GM18507 (cell line): ENCODE measurements at places on chromosomes 11 and 22.

DNA sequence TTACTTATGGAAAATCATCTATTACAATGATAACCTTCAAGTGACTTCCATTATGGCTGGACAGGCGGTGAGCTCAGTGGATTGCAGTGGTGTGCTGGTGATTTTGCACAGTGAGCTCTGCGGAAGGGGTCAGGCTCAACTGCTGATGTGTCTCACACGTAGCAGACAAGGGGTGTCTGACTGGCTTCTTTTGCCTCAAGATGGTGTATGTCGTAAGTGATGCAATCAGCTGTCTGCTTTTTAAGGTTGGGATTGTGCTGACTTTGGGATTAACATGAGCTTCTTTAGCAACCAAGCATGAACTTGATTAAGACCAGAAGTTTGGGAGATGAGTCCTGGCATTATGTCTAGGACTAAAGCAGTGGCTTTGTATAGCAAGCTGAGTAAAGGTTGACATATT lies 49.5 kb downstream of the POLD3 start:
- no peak for DNase-seq

GRCh38 chr22:38572065-38572464 lies 2.1 kb upstream of the DMC1 start:
- DNase-seq: no peak

GRCh38 chr11:119671561-119672015 lies 57.4 kb downstream of the NECTIN1 start:
- no peak for DNase-seq

GRCh38 chr22:42509548-42509947 lies 10.0 kb downstream of the RRP7A start:
- DNase-seq: no peak

DNA sequence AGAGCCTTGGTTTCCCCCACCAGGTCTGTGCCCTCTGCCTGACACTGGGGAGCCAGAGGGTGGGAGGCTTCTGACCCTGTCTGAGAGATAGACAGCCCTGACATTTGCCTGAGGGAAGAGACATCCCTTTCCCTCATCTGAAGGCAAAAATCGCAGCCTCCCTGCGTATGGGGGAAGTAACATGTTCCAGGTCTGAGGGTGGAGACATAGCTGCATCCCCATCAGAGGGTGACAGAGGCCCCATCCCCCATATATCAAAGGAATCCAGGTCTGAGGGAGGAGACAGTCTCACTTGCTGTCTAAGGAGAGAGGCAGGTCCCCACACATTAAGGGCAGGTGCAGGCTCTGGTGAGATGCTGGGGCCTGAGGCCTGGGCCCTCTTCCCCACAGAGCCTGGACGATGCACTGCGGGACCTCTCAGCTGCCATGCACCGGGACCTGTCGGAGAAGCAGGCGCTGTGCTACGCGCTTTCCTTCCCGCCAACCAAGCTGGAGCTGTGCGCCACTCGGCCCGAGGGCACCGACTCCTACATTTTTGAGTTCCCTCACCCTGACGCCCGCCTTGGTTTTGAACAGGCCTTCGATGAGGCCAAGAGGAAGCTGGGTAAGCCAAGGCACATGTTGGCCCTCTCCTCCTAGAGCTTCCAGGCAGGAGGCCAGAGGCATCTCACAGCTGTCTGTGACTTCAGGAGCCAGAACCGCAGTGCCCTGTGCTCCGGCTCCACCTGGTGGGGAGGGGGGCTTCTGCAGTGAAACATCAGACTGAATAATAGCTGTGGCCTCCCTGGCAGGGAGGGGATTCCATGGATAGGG lies 16.1 kb upstream of the RELT start:
- DNase-seq: no peak

GRCh38 chr22:33022231-33022630 lies 36.0 kb downstream of the SYN3 start:
- DNase-seq: no peak

DNA sequence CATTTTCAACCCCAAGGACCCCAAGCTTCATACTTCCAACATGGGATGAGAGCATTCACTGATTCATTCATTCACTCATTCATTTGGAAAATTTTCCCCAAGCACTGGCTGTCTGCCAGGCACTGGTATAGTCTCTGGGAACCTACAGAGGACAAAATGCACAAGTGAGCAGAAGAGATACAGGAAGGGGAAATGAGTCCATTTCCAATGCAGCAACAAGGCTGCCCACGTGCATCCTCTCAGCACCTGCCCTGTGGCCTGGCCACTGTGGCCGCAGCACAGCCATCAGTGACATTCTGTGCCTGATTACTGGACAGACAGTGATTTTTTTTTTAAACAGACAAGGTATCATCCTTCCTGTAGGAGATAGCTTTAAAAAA lies 96.0 kb upstream of the PITPNB start:
- DNase-seq: no peak

DNA sequence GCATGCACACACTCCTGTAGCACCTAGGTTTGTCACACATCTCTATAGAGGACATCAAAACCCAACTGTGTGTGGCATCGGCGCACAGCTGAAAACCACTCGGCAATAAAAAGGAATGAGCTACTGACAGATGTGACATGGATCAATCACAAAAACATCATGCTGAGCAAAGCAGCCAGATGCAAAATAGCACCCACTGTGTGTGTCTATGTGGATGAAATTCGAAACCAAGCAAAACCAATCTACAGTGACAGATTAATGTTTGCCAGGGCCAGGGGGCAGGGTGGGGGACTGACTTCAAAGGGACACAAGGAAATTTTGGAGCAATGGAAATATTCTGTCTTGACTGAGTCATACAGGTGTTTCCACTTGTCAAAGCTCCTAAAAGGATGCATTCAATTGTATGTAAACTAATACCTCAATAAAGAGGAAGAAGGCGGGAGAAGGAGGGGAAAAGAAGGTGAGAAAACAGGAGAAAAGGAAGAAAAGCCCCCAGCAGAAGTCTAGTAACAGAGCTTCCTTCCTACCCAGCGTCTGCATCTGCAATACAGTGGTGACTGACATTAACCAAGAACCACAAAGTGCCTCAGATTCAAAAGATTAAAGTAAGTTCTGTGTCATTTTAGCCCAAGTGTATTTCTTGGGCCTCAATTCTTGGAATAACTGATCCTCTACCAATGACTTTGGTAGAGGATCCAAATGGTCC lies 49.8 kb downstream of the PACSIN2 start:
- DNase-seq: no peak

DNA sequence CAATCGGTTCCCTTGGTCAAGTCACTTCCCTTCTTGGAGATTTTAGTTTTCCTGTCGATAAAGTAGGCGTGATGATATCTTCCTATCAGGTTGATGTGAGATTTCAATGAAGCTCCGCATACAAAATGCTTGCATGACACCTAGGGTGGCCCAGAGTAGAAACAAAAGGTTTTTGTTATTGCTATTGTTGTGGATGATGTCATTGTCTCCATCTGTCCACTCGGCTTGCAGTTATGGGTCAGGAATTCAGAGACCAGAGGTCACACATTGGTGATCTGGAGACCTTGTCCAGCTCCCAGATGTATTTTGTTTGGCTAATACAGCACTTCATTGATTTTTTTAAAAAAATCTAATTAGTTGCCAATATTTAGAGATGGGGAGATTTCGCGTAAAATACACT lies 382.1 kb downstream of the MN1 start:
- DNase-seq: no peak

DNA sequence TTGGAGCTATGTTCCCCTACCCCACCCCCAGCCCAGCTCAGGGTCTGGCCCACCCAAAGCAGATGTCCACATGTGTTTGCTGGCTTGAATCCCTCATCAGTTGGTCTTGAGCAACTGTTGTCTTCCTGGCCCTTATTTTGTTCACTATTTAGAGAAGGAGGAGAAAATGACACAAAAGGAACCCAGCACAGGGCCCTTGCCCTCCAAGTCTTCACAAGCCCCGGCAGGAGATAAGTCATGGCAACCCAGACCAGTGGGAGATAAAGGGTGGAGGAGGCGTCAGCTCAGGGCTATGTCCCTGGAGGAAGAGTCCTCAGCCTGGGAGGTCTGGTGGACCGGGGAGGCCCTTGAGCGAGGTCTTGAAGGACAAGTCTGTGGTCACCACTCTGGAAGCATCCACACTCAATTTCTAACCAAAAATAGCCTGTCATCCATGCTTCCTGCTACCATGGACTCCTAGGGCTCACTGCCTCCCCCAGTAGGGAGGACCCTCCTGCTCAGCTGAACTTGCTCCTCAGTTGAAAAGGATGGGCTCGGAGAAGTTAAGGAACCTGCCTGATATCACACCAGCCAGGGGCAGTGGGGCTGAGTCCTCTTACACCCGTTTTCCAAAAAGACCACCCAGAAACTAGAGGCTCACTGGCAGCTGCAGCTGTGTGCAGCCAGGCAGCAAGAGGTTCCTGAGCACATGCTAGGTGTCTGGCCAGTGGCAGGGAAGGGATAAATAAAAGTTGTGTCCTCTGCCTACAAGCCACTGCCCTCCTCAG lies 1.8 kb upstream of the RAB3IL1 start:
- no peak for DNase-seq

DNA sequence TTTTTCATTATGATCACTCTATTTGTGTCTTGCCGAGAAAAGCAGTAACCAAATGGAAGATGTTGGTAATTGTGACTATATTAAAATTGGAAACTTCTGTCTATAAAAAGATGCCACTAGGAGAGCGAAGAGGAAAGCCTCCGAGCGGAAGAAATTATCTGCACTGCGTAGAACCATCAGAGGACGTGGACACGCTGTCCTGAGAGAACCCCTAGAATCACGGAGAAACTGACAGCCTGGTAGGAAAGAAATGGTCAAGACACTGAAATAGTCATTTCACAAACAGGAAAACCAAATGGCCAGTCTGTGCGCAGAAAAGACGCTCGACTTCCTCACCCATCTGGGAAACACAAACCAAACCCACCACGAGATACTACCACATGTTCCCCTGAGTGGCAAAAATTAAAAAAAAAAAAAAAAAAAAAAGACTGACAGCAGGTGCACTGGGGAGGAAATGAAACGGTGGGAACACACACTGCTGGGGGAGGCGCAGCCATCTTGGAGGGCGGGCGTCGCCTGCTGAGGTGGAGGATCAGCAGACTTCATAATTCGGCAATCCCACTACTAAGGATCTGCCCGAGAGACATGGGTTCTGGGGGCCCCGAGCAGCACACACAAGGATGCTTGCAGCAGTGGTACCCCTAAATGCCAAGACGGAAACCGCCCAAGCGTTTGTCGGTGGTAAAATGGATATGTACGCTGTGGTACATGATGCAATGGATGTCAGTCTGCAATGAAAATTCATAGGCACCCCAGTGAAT lies 21.3 kb downstream of the IFITM10 start:
- DNase-seq: no peak

DNA sequence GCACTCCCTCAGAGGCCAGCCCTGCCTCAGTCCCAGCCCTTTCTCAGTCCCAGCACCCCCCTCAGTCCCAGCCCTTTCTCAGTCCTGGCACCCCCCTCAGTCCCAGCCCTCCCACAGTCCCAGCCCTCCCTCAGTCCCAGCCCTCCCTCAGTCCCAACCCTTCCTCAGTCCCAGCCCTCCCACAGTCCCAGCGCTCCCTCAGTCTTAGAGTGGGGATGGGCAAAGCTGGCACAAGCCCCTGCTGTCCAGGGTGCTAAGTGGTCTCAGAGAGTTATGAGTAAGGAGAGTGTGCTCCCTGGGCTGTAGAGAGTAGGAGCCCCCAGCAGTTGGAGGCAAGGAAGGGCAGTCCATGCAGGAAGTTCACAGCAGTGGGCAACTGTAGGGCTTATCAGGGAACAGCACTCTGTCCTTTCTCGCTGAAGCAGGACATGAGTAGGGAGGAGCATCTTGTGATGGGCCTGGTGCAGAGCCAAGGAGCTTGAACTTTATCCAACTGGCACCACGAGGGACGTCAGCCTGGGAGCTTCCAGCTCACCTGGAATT lies 51.4 kb upstream of the CRYBB3 start:
- DNase-seq: no peak

DNA sequence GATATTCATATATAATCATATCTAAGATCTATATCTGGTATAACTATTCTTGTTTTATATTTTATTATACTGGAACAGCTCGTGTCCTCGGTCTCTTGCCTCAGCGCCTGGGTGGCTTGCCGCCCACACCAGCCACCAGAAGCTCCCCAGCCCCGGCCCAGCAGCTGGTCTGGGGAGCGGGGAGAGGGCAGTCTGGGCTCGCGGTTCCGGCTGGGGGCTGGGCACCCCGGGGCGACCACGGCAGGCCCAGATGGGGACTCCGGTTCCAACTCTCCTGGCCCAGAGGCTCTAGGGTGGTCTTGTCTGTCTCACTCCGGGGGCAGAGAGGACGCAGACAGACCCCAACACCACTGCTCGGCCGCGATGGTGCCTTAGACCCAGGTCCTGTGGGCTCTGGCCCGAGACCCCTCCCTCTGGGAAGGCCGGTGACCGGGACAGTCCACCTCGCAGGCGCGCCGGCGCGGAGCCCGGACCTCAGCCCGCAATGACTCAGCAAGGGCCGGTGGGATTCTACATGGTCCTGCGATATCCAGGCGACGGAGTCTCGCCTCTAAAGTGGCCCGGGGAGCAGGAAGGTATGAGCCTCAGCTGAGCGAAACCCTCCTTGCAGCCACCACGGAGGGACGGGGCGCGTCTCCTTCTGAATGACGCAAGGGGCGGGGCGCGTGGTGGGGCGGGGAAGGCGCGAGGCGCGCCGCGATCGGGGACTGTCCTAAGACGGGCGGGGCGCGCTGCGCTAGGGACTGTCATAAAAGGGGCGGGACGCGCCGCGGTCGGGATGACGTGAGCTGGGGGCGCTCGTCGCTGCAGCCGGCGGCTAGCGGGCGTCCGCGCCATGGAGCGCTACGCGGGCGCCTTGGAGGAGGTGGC lies at the start of gene DGCR6:
DGCR6 (plus strand) TSS at position 781 of the 870 bp plus-strand sequence; CDS start at position 836, 55 bp downstream.
- DNase-seq: no peak

- no peak for DNase-seq
Observed at GRCh38 chr22:30249049-30250038, 2.8 kb upstream of the LIF start.

- DNase-seq: no peak
Observed at GRCh38 chr11:88246696-88247095, 71.5 kb upstream of the RAB38 start.

DNA sequence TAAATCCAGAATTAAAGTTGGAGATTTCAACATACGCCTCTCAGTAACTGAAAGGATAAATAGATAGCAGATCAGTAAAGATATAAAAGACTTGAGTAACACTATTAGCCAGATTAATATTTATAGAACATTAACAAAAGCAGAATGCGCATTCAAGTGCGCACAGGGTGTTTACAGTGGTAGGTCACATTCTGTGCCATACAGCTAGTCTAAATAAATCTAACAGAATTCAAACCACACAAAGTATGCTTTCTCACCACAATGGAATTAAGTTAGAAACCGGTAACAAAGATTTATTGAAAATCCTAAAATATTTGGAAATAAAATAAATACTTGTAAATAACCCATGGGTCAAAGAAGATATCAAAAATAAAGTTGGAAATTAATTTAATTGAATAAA lies 341.0 kb downstream of the DYNC2H1 start:
- no peak for DNase-seq

- DNase-seq: no peak
Observed at GRCh38 chr11:70633610-70634009, 235.3 kb downstream of the CTTN start.

GRCh38 chr11:27991736-27992135 lies 116.2 kb downstream of the KIF18A start:
- no peak for DNase-seq

DNA sequence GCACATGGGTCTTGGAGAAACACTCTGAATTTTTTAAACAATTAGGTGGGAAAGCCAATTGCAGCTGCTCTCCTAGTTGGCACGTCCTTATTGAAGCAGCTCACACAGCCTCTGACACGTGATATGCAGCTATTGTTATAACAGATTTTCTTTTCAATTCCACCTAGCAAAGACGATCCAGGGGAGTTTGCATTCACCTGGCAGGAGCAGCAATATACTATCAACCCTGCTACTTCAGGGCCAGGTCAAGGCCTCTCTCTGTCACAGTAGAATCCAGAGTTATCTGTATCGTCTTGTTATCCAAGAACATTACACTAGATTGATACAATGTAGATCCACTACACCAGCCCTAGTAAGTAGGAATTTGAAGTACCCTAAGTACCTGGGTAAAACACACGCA lies 8.3 kb downstream of the KRTAP5-11 start:
- DNase-seq: no peak
